ENCODE measurements at places on chromosomes 12 and 14.
A peak's percentile ranks its signal among the peaks of the same experiment; 100 is the strongest.

- DNase-seq = peak; percentile 49
Measured at GRCh38 chr14:91872517-91873470, 5.5 kb upstream of the TC2N start.

DNA sequence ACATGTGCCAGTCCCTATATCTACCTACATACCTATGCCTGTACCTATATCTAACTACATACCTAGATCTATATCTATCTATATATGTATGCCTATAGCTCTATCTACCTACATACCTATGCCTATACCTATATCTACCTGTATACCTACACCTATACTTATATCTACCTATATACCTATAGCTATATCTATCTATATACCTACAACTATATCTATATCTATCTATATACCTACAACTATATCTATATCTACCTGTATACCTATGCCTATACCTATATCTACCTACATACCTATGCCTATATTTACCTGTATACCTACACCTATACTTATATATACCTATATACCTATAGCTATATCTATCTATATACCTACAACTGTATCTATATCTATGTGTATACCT lies 56.6 kb downstream of the TBX3 start:
- no peak for DNase-seq

DNA sequence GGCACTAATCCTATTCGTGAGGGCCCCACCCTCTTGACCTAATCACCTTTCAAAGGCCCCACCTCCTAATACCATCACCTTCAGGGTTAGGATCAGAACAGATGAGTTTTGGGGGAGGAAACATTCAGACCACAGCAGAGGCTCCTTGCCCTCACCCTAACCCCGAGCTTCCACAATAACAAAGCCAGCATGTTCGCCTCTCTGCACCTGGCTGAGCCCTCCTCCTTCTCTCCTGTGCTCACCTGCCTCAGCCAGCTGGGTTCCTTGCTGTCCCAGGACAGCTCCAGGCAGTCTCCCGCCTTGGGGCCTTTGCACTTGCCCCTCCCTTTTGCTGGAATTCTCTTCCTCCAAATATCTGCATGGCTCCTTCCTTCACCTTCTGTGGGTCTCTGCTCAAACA lies 9.7 kb upstream of the RAN start:
- no peak for DNase-seq

DNA sequence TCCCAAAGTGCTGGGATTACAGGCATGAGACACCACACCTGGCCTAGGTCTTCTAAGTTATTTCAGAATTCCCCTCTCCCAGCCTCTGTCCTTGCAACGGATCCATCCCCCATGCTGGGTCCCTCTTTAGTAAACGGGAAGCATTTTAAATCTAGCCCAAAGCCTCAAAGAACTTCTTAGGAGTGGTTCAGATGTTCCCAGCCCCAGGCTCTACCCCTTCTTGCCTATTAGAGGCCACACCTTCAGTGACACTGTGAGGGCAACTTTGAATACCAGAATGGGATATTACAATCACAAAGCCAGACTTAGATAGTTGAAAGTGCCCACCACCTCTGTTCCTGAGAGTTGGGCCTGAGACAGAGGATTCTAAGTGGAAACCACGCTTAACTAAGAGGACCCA lies 18.1 kb upstream of the SPPL3 start:
- DNase-seq = no peak

DNA sequence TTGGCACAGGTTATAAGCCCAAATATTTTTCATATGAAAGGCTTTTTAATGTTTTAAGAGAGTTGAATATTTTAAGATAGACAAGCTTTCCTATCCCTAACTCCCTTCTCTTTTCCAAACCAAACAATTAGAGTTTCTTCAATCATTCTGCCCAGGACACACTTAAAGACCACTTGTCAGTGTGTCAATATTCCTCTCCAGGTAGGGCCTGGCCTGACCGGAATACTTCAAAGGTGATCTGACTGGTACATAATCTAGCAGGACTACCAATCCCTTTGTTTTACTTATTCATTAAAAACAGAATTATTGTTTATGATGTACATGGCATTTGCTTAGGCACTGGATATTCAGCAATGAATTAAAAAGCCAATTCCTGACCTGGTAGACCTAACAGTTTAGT lies 24.2 kb upstream of the SNRPF start:
- no peak for DNase-seq

DNA sequence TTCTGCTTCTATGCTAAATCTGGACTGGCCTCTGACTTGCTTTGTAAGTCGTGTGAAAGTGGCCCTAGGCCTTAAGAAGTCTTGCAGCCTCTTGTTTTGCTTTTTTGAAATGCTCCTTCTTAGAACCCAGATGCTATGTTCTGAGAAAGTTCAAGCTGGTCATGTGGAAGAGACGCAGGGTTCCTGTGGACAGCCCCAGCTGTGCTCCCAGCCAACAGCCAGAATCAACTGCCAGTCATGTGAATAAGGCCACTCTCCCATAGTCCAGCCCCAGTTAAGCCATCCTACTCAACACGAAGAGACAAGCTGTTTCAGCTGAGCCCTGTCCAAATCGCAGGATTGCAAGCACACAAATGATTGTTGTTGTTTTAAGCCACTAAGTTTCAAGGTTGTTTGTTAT lies 37.3 kb upstream of the TBPL2 start:
- DNase-seq = no peak

GRCh38 chr14:29273513-29273912 lies 506.9 kb downstream of the FOXG1 start:
- DNase-seq = no peak

GRCh38 chr14:75539561-75540478 lies 17.6 kb downstream of the BATF start:
- no peak for DNase-seq

GRCh38 chr12:63276537-63277365 lies 125.8 kb upstream of the AVPR1A start:
- DNase-seq = peak; percentile 51

DNA sequence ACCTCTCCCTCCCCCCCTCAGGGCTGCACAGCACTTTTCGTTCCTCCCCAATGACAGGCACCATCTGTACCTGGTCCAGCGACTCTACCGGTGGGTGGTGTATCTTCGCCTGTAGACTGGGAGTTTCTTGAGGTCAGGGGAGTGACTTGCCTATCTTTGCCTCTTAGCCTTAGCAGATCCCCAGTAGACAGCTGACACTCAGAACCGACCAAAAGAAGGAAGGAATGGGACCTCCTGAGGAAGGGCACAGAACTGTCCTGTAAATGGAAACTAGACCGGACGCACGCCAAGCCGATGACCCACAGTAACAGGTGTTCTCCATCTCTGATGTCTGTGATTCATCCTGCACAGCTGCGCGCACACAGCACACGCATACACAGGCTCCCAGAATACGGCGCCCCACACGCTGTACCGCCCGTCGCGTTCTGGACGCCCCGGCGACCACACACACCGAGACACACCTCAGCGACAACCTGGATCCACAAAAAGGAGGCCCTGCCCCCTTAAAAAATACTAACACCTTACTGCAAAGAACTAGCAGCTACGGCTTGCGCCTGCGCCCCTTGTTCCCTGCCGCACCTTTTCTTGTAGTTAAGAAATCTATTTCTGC lies 673 bp upstream of the TTC9 start:
- peak; percentile 43 for DNase-seq

- DNase-seq = no peak
Measured at GRCh38 chr12:47190905-47191304, 111.1 kb upstream of the AMIGO2 start.

DNA sequence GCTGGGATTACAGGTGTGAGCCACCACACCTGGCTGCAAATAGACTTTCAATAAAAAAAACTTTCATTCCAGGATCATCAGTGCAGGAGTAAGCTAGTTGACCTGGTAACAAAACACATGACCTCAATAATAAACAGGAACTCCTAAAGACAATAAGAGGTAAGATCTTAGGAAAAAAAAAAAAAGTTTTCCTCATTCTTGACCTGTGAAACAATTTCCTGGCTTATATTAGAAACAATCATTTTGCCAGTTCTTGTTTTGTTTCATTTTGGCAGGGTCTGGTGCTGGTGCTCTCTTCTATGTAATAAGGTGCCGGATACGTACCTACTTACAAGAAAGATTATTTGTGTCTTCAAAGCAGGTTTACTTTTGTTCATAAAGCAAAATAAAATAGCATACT lies 90.6 kb upstream of the AMN1 start:
- DNase-seq = no peak

GRCh38 chr12:71605039-71605438 lies 58.6 kb downstream of the ZFC3H1 start:
- no peak for DNase-seq

GRCh38 chr12:112285600-112286401 lies 96.4 kb downstream of the HECTD4 start:
- DNase-seq = no peak

GRCh38 chr14:34650786-34651584 lies 21.0 kb upstream of the SNX6 start:
- peak; percentile 99 for DNase-seq

DNA sequence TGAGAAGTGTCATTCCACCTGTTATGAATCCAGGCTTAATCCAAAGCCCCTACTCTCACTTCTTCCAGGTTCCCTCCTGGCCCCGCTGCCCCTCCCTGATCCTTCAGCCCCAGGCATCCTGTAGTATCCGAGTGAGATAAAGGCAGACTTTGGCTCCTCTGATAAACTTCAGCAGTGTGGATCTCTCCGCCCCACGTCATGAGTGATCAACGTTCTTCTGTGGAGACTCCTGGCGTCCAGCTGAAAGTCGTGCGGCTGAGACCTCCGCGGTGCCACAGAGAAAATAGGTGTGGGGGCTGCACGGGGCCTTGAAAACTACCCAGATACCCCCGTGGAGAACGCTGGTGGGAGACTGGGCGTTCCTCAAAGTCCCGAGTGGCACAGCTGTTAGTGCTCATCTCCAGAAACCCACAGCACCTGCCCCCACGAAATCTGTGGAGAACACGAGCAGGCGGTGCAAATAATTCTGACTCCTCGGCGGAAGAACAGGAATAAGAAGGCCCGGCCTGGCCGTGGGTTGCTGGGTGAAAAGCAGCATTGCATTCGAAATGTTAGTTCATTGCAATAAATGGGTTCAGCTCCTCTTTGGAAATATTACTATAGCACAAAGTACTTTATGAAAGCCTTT lies 180.0 kb upstream of the RGS6 start:
- DNase-seq = no peak

GRCh38 chr12:4145990-4146859 lies 127.3 kb upstream of the CCND2 start:
- DNase-seq = no peak

DNA sequence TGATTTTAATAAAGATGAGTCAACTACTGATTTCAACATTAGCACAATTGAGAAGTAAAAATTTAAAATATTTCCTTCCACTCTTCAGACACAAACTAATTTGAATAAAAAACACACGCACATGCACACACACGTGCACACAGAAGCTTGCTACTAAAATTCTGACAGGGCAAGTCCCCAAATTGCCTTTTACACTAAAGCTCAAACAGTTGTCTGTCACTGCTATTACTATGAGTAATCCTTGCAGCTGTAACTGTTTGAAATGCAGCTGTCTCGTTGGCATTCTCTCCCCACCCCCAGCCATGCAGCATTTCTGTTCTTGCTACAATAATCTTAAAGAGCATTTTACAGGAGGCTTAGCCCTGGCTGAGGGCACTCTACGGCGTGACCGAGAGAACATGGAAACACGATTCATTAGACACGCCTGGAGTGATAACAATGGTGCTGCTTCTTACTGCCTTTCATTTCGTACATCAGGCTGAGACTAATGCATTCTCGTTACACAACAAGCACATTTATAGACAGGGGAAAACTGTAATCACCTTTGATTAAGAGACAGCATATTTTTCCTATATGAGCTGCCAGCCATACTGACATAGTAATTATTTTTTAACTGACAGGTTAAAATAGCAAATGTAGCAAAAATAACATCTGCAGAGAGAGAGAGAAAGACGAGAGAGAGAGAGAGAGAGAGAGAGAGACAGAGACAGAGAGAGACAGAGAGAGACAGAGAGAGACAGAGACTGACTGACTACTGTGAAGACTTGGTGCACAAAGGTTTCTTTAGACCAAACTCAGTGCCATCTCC lies 153.8 kb downstream of the MED13L start:
- DNase-seq = peak; percentile 64

DNA sequence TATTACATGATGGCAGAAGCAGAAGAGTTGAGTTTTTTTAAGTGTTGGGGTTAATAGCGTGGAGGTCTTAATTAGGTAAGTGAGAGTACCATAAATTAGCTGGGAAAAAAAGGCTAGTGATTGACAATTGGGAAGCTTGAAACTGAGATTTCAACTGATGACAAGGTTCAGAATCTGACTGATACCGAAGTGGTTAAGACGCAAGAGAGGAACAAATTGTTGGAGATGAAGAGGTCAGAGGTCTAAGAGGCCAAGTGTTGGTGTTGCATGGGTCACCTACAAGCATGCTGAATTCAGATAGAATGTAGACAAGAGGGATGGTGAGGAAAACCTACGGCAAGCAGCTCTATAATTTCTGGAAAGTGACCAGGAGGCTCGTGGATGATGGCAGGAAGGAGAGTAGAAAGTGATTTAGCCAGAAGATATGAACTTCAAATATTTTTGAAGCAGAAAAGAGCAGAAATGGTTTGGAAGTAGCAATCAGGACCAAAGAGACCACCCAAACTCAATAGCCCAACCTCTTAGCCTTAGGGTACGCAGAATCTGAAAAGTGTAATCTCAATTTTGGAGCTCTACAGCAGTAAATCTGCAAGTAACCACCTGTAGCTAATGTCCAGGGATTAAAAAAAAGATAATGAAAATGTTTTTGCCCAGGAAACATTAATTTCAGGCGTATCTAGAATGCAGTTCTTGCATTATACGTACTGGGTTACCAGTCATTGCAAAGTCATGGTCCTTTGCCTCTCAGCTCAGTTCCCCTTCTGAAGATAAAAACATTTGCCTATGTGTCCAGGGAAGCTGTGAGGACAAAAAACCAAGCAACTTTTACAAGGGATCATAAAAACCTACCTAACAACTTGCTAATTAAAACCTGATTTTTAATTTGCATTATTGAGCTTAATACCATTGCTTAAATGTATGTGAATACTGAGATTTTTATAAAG lies 1.7 kb upstream of the TMPO start:
- DNase-seq = no peak

GRCh38 chr14:54554401-54554800 lies 12.5 kb upstream of the SAMD4A start:
- DNase-seq = no peak

GRCh38 chr14:83342590-83342989 lies 1808.9 kb upstream of the SEL1L start:
- DNase-seq = peak; percentile 39

- no peak for DNase-seq
Measured at GRCh38 chr12:3634348-3634747, 118.6 kb downstream of the CRACR2A start.

DNA sequence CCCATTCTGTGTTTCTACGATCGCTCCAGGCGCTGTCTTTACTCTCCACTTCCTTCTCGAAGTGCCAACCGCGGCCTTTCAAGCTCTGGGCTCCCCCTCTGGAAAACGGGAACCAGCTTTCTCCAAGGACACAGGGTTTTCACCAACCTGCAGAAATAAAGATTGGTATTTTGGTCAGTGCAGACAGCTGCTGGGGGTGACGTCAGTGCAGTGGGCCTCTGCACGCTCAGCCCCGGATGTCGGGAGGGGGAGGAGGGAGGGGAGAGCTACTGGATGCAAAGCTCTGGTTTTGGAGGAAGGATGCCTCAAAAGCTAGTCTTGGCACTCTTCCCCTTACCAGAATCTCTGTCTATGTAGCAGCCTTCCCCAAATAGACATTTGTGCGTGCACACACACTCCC lies 19.9 kb downstream of the HRK start:
- peak; percentile 78 for DNase-seq

- DNase-seq = peak; percentile 98
Measured at GRCh38 chr12:52280796-52281560, 6.5 kb downstream of the KRT86 start.

- DNase-seq = no peak
Measured at GRCh38 chr14:20799892-20800544, 2.6 kb downstream of the RNASE1 start.
